ENCODE measurements at places on chromosomes 2 and 18.

GRCh38 chr2:67516899-67517530, 119.9 kb downstream of the ETAA1 start:
- peak; percentile 61 for DNase-seq

- no peak for DNase-seq
These were observed 75.2 kb upstream of the RMDN2 start for GRCh38 chr2:37849911-37850310.

DNA sequence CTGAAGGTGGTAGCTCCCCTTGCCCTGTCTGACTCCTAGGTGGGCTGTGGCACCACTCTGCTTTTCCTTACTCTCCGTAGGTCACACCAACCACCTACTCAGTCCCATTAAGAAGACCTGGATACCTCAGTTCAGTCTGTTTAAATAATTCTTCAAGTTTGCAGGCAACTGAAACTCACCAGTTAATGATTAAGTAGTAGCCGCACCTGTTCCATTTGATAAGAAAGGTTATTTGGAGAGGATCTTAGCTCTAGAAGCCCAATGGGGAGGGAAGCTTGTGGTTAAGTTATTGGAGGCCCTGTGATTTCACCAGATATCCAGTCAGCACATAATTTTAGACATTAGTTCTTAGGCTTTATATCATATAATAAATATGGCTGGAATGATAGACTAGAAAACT, 1193.0 kb downstream of the DPP10 start:
- DNase-seq = no peak

GRCh38 chr2:210207929-210208328, 17.3 kb downstream of the ACADL start:
- no peak for DNase-seq

DNA sequence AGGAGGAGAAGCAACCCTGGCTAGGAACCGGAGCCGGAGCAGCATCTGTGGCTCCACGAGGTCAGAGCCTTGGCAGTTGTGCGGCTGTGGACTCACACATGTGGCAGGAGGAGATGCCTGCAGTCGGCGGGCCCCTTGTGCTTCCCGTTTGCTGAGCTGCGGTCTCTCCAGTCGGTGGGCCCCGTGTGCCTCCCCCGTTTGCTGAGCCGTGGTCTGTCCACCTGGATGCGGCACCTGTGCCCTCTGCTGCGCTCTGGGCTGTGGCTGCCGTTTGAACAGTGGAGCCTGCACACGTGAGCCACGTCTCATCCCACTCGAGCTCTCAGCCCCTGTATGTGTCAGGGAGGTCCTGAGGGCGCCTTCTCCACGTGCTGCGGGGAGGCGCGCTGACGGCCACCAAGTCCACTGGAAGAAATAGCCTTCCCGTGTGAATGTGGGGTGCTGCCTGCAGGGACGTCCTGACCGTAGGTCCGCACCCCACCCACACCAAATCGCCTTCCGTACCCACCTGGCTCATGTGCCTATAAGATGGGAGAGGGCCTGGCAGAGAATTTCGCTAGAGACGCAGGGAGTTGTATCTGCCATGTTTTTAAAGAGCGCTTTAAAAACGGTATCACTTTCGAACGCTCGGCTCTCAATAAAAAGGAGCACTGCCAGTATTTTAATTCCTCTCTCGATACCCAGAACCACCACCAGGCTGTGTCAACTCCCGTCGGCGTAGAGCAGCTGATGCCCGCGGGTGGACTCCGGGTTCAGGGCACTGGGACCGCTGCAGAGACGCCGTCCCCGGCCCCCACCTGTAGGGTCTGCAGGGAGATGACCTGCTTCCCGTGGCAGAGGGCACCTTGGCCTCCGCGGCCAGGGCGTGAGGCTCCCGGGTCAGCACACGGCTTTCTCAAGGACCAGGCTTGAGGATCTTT, 117.0 kb downstream of the NFATC1 start:
- no peak for DNase-seq

DNA sequence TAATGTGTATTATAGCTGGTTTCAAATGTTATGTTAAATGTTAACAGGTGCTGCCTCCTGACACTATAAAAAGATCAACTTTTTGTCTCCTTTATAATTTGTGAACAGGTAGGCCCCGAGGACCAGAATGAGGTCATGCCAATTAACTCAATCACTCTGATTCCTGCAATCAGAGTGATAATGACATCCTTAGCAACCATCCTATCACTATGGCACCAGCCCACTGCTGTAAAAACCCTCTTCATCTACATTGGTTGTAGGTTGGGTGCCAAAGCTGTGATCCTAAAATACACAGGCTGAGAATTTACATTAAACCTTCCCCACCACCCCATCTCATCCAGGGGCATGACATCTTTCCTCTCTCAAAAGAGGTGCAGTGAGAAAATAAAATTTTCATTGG, 103.5 kb downstream of the CPO start:
- no peak for DNase-seq

All from AG10803 (cell line).